Aorta (tissue), 5 donors: ENCODE measurements at places on chromosomes 5 and 9.

GRCh38 chr9:115596021-115596745 is 478.2 kb upstream of the TNC start:
- DNase-seq, result no peak

DNA sequence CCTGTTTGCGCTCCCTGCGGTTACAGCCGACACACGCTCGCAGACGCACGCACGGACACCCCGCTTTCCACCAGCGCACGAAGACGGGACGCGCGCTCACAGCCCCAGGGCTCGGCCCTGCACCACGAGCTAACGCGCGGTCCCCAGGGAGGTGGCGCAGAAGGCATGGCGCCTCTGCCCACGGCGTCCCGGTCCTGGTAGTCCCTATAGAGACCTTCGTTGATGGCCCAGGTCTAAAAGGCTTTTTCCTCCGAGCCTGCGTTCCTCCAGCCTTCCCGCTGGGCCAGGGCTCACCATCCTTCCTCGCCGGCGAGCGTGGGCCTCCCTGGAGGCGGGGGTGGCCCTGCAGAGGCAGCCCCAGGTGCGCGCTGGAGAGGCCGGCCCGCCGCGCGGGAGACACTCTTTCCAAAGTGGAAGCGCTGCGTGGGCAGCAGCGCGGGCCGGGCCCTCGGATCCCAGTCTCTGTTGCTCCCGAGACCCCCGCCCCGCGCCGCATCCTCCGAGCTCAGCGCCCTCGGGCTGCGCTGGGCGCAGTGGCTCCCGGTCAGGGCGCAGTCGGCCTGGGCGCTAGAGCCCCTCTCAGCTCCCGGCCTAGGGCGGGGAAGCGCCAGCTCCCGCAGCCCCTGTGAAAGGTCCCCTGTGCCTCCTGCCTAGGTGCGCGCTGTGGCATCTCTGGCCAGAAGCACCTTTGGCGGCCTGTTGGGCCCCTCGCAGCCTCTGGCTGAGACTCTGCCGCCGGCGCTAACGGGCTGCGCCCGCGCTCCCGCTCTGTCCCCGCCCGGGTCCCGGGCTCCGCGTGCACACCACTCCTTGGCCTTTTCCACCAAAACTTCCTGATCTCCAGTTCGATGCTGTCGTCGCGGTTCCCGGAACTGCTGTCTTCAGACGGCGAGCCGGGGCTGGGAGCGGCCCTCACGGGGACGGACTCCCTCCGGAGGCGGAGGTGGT is 31.9 kb upstream of the FANCC start:
- no peak for DNase-seq

DNA sequence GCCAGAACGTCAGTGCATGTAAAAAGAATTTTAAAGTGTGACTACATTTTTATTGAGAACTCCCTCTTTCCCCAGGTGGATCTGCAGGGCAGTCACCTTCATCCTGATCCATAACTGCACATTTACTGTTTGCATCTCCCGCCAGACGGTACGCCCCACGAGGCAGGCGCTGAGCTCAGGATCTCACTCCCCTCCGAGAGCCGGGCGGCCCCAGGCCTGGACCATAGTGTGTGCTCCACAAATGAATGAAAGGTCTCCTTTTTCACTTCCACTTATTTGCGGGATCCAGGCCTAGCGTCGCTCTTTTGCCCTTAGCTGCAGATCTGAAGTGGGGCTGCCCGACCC is 378 bp downstream of the DROSHA start:
- DNase-seq, result peak; percentile 78

GRCh38 chr5:67897980-67898379 is 317.6 kb upstream of the PIK3R1 start:
- no peak for DNase-seq

DNA sequence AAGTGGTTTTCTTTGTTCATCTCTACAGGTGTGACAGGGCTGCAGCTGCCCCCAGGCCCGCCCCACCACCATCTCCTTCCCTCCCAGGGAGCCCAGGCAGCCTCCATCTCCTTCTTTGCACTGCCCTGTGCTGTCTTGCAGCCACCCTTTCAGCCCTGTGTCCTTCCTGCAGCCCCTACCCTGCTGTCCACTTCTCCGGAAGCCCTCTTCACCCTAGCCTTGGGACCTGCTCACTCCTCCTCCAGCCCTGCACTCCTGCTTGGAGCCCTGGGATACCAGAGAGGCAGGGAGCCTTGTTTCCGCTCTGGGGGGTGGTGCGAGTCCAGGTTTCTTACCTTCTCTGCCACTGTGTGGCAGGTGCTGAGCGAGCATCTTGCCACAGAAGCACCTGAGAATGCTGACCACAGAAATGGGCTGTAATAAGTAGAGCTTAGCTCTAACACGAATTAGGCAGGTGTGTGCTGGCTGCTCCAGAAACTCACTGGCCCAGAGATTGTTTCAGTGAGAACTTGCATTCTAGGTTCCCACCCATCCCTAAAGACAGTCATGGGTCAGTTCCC is 51.3 kb upstream of the GADD45G start:
- no peak for DNase-seq

DNA sequence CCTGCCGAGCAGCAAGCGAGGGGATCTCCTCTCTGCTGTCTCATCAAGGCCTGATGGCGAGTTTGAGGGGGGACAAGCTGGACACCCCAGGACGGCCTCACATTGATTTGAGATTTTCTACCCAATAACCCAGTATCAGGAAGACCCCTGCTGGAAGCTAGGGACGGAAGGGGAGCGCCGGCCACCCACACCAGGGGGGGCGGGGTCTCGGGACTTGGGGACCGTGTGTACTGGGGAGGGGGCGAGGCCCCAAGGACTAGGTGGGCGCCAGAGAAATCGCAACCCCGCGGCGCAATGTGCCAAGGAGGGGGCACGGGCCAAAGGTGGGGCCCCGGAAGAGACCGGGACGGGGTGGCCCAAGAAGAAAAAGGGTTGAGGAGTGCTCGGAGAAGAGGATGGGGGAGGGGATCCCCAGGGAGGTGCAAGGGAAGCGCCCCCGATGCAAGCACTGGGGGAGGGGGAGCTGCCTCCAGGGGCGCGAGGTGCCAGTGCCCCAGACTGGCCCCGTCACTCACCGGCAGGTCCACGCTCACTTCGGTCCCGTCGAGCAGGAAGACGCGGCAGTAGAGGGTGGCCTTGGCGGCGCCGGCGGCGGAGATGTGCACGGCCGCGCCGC is 1.1 kb downstream of the EPB41L4B start:
- DNase-seq, result no peak

- no peak for DNase-seq
These were observed 46.8 kb downstream of the TNC start for GRCh38 chr9:115071176-115071575.

DNA sequence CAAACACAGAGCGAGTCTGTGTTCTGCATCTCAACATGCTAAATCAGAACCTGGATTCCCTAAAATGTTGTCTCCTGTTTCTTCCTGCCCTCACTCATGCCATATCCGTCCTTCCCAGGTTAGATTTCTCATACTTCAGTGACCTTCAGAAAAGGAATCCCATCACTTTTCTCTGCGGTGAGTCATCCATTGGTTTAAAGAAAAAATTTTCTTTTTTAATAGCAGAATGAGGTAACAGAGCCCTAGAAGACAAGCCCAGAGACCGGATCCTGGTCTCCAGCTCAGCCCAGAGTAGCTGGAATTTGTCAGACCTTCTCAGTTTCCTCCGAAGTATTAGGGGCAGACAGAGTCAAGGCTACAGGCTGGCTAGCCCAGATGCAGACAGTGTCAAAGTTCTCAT is 143.2 kb upstream of the DMRT1 start:
- no peak for DNase-seq

DNA sequence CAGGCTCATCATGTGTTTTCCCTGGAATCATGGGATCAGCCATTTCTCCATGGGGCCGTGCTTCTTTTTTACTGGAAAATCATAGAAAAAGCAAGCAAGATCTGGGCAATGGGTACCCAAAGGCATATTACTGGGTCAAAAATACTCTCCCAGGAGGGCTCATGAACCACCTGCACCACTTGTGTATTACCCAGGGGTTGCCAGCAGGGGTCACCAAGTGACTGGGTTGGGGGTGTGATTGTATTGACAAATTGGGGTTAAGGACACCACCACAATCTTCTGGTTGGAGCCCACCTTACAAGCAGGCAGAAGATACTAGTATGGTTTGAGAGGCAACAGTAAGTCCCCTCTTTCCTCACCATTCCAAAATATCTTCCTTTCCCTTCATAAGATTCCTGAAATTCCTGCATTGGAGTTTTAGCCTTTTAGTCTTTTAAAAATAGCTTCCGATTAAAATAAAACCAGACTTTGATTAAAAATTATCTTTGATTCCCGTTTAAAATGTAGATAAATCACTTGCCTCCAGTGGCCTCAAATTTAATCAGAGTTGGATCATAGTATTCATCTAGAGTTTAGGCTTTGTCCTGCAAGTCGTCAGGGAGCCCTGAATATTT is 603.3 kb downstream of the KIF4B start:
- DNase-seq, result no peak

DNA sequence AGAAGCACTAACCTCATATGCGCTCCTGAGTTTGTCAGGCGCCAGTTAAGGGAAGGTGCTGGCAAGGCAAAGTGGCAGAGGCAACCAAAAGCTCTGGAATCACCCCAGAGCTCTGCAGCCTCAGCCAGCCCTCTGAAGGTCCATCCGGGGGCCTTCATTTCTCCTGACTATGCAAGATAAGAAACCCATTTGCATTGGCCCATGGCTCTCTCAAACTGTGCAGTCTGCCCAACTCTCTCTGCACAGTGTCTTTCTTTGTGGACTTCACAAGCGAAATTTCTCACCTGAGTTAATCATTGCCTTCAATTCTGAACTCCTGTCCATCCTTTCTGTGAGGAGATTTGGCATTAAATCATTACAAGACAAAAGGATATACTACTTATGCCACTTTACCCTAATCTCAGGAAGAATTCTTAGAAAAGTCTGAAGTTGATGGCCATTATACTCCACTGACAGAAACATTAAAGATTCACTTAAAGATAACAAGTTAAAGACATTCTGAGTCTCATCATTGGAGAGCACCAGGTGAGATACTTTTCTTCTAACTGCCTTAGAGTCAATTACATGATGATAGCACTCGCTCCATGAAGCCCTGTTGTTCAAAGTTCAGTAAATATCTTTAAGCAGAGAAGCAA is 235.6 kb downstream of the SPOCK1 start:
- DNase-seq, result no peak

DNA sequence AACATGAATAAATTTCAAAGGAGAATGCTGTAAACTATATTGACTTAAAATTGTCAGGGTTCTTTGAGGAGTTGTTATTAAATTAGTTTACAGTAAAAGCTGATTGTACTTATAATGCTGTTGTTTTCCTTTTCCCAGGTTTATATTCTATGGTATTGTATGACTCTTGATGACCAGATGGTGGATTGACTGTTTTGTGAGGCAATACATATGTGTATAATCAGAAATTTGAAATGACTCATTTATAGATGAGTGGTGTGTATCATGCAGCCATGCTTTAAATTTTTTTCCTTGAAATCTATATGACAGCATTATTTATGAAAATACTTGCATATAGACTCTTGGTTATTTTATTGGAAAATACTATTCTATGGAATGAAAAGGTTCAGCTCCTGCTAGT is 195.3 kb downstream of the CNTLN start:
- no peak for DNase-seq

DNA sequence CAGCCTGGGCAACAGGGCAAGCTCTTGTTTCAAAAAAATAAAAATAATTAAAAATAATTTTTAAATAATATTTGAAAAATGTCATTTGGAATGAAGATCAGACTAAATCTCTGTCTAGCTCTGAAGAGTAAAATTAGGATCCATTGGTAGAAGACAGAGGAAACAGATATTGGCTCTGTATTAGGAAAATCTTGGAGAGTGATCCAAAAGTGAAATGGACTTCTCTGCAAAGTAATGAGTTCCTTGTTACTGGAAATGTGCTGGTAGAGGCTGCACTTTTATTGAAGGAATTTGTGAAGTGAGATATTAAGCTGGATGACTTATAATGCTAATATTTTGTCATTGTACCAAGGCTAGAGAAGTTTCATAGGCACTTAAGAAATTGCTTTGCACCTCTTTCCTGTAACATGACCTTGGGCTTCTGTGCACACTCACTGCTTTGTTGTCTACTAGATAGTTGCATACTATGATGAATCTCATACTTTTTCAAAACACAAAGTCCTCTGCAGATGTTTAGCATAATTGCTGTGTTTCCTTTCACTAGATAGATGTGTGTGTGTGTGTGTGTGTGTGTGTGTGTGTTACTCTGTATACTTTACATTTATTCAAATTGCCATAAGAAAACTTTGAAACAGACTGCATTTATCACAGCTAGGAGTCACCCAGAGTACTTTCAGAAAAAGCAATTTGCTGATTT is 13.1 kb downstream of the THBS4 start:
- DNase-seq, result no peak

- peak; percentile 24 for DNase-seq
These were observed 9.9 kb downstream of the SEPTIN8 start for GRCh38 chr5:132767150-132767549.

DNA sequence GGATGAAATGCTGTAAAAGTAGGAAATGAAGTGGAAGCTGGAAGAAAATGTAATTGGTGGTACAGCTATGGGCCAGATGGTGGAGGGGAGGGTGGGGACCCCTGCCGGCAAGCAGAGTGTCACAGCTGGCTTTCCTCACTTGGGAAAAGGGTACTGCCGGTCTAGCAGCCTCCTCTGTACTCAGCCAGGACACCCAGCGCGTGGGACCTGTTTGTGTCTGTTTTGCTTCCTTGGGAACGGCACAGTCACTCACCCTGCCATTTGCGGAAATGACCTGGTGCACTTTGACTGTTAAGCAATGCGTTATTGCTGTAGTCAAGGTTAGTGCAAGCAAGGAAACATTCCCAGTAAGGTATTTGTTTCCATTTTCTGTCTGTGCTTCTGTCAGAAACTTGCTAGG is 10.1 kb downstream of the TMEM252 start:
- DNase-seq, result peak; percentile 79

DNA sequence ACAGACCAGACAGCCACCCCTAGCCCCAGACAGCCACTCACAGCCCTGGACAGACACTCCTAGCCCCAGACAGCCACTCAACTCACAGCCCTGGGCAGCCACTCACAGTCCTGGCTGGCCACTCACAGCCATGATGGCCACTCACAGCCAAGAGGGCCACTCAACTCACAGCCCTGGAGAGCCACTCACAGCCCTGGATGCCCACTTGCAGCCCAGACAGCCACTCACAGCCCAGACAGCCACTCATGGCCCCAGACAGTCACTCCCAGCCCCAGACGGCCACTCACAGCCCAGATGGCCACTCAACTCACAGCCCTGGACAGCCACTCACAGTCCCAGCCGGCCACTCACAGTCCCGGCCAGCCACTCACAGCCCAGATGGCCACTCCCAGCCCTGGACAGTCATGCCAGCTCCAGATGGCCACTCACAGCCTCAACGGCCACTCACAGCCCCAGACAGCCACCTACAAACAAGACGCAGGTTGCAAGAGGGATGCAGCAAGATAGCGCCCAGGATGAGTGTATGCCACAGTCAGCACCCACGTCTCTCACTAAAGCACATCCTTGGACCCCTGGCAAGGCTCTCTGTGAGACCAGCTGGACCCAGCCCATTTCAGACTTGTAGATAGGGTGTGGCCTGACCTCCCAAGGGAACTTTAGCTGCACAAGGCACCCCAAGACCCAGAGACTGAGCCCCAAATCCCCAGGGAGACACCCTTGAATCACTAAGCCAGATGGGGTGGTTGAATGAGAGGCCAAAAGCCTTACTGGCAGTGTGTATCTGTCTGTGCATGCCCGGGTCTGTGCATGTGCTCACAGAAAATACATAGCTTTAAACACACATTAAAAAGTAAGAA is 22.4 kb downstream of the ZDHHC11B start:
- DNase-seq, result peak; percentile 84
